ENCODE measurements at places on chromosomes 11 and 22.

GRCh38 chr22:44505796-44506354, 7.8 kb upstream of the RTL6 start:
- no peak for DNase-seq

GRCh38 chr11:86814775-86815174, 14.4 kb downstream of the PRSS23 start:
- DNase-seq: no peak

- DNase-seq: no peak
Observed at GRCh38 chr22:34102633-34103032, 182.4 kb upstream of the LARGE1 start.

DNA sequence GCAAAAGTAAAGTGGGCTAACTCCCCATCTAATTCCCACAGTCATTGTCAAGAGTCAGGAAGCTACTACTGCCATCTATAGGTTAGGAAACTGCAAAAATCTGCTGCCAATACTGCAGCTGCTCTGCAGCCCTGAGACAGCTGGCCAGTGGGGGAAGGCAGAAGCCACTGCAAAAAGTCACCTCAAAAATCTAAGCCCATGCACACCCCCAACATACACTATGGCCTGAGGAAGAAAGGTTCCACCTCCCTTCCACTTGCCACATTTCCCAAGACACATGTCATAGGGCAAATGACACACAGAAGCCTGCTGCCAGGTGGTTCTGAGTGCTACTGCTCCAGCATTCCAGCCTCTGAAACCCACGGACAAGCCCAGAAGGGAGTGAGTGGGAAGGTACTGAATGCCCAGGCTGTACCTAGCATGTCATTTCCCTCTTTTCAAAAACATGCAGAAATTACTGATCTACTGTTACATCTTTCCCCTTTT, 36.9 kb downstream of the DGCR2 start:
- no peak for DNase-seq

DNA sequence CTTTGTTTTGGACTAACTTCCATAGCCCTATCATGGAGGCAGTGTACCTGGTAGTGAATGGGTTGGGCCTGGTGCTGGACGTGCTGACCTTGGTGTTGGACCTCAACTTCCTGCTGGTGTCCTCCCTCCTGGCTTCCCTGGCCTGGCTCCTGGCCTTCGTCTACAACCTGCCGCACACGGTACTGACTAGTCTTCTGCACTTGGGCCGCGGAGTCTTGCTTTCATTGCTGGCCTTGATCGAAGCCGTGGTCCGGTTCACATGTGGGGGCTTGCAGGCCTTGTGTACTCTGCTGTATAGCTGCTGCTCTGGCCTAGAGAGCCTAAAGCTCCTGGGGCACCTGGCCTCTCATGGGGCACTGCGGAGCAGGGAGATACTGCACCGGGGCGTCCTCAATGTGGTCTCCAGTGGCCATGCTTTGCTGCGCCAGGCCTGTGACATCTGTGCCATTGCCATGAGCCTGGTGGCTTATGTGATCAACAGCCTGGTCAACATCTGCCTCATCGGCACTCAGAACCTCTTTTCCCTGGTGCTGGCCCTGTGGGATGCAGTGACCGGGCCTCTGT, 846 bp downstream of the RNF26 start:
- DNase-seq: no peak

DNA sequence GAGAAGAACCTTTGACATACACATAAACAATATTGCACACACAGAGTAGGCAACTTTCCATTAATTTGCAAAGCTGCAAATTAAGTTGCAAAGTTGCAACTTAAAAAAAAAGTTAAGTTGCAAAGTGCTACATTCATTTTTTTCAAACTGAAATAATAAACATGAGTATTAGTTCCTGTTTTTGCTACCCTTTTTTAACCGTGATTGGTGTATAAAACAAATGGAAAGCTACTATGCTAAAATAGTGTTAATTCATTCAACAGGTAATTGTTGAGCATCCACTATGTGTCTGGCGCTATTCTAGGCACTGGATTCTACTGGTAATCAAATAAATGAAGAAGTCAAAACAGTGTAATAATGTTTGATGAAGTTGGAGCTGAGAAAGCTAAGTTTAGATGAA, 8.1 kb downstream of the ZFP91 start:
- DNase-seq: no peak

- DNase-seq: no peak
Observed at GRCh38 chr11:92659793-92660192, 309.7 kb upstream of the MTNR1B start.

DNA sequence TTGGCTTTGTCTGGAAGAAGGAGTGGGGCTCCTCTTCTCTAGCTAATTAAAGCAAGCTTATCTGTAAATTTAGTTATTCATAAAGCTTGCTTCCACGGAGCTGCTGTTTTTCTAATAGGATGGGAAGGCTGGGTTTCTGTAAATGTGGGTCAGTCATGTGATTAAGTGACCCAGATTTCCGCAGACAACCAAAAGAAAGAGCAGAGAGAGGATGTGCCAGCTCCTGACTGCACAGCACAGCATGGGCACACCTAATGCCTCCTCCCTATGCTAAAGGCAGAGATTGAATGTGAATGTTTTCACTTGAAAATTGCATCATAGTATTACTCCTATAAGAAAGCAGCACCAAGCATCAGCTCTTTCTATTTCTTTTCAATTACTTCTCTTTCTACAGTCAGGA, 160.2 kb downstream of the FAT3 start:
- no peak for DNase-seq

GRCh38 chr11:114745150-114745671, 66.9 kb downstream of the NXPE2 start:
- no peak for DNase-seq

DNA sequence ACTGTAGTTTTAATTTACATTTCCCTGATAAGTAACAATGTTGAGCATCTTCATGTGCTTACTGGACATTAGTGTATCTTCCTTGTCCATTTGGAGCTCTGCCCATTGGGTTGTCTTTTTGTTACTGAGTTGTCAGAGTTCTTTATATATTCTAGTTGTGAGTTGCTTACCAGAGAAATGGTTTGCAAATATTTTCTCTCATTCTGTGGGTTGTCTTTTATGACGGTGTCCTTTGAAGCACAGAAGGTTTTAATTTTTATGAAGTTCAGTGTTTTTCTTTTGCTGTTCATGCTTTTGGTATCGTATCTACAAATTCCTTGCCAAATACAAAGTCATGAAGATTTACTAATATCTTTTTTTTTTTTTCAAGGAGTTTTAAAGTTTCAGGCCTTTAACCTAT, 42.4 kb downstream of the ZBTB44 start:
- no peak for DNase-seq

DNA sequence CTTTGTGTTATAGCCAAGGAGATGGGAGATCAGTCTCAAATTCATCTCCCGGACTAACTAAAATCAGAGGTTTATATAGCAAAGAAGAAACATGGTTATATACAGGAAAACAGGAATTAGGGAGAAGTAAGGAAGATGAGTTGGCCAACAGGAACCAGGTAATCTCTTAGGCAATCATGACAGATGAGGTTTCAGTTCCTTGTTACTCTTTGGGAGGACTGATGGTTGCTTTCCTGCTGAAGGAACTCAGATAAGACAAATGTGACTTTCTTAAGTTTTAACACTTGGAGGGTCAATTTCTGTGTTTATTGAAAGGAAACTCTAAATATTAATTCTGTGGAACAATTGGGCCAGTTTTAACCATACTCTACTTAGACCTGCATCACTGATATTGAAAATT, 1072.0 kb upstream of the CNTN5 start:
- DNase-seq: no peak

- no peak for DNase-seq
Observed at GRCh38 chr11:2930704-2931419, 1.6 kb upstream of the PHLDA2 start.

DNA sequence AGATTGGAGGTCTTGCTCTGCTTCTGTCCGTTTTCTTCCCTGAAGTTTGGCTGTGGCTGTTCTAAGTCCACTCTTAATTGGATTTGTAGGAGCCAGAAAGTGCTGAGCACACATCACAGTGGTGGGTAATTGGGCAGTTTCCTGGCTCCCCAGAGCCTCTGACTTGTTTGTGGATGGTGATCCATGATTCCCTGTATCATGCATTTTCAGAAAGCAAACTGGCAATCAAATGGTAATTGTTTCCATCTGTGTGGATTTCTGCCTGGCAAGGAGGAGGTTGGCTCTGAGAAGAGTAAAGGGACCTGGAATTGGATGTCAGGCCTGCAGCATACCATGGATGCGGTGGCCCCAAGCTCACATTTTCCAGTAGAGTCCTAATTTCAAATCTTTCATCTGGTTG, 49.5 kb downstream of the PPFIBP2 start:
- no peak for DNase-seq
